ENCODE measurements at places on chromosomes 12 and 14.

GRCh38 chr12:13198241-13198640 lies 1.7 kb downstream of the EMP1 start:
- no peak for DNase-seq

- DNase-seq: no peak
These were observed 99.9 kb downstream of the ST8SIA1 start for GRCh38 chr12:22234561-22234960.

- no peak for DNase-seq
These were observed 297.5 kb upstream of the SLC16A7 start for GRCh38 chr12:59298296-59298695.

DNA sequence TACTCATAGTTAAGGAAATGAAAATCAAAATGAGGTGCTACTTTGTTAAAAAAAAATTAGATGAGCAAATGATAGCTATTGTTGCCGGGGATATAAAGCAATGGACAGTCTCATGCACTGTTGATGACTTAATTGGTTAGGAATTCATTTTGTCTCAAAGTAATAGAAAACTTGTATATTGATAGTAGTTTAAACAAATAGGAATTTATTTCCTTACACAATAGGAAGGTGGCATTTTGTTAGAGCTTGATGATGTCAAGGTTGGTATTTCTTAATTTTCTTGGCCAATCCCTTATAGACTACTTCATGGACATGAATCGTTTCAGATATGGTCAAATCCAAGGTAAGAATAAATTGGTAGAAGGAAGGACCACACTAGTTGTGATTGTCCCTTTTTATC lies 7.8 kb downstream of the PRPF39 start:
- DNase-seq: no peak

DNA sequence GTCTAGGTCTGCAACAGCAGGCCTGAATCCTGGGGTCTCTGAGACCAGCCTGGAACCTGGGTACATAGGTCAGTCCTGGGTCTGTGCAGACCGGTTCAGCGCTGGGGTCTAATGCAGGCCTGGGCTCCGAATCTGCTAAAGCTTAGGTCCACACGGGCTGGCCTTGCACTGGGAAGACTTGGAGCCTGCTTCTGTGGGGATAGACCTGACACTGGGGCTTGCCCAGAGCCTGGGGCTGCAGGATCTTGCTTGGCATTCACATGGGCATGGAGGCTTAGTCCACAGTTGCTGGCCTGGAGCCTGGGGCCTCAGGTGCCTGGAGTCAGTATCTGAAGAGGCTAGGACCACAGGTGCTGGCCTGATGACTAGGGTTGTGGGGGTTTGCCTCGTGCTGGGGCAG lies 369.8 kb upstream of the SEL1L start:
- no peak for DNase-seq

- no peak for DNase-seq
These were observed 36.2 kb downstream of the GNPTAB start for GRCh38 chr12:101794574-101794973.

GRCh38 chr12:14540801-14541462 lies 26.8 kb downstream of the PLBD1 start:
- DNase-seq: no peak

GRCh38 chr12:122830517-122831214 lies 4.6 kb upstream of the HIP1R start:
- DNase-seq: peak; percentile 41

GRCh38 chr12:53738406-53739213 lies 11.4 kb upstream of the CALCOCO1 start:
- no peak for DNase-seq

- DNase-seq: no peak
These were observed 99.8 kb downstream of the GPR65 start for GRCh38 chr14:88104710-88105109.

DNA sequence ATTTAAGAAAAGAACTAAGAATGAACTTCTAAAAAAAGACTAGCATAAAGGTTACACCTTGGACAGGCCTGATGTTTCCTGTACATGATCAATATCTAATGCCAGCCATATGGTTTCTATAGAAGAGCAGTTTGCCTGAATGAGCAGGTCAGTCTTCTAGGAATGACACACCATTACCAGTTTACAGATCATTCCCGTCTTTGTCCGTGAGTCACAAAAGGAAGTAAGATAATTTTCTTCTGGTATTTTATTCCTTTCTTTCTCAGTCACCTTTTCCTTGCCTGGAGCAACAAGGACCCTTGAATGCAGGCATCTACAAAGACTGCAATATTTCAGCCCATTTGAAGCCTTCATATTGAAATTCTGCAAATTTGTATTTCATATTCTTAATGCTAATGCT lies 44.6 kb upstream of the CNTN1 start:
- DNase-seq: no peak

GRCh38 chr12:47797441-47797840 lies 22.3 kb downstream of the HDAC7 start:
- peak; percentile 47 for DNase-seq

DNA sequence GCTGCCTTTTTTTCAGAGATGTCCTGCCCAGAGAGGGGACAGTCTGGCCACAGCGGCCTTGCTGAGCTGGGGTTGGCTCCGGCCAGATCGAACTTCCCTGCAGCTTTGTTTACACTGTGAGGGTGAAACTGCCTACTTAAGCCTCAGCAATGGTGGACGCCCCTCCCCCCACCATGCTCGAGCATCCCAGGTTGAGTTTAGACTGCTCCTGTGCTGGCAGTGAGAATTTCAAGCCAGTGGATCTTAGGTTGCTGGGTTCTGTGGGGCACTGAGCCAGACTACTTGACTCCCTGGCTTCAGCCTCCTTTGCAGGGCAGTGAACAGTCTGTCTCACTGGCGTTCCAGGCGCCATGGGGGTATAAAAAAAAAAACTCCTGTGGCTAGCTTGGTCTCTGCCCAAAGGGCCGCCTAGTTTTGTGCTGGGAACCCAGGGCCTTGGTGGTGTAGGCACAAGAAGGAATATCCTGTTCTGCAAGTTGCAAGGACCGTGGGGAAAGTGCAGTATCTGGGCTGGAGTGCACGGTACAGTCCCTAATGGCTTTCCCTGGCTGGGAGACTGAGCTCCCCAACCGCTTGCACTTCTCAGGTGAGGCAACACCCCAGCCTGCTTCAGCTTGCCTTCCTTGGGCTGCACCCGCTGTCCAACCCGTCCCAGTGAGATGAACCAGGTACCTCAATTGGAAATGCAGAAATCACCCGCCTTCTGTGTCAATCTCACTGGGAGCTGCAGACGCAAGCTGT lies 79.1 kb downstream of the LRIG3 start:
- DNase-seq: no peak

- no peak for DNase-seq
These were observed 2.1 kb downstream of the WASHC4 start for GRCh38 chr12:105109465-105110212.

- no peak for DNase-seq
These were observed 9.8 kb downstream of the PSMA6 start for GRCh38 chr14:35301735-35302528.

DNA sequence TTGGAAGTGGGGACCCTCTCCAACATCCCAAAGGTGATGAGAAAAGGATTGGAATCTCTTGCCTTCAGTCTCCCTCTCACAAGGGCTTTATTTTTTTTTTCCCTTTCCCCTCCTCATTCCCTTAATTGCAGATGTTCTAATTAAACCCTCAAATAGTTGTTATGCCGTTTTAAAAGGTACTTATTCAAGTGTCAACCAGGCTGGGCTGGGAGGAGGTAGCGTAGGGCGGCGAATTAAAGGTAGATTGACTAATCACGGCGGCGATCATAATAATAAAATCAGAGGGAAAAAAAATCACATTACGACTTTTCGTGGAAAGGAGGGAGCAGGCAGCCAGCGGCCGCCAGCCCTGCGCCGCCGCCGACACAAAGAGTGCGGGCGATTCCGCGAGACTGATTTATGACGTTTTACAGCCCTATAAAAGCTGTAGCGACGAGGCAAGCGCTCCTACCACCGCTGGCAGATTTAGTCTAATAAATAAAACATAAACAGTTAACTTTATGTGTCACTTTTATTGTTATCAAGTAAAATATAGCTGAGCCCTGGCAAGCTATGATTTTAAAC lies 1.7 kb upstream of the HOXC4 start:
- peak; percentile 55 for DNase-seq

- DNase-seq: no peak
These were observed 906.4 kb upstream of the TMEM132C start for GRCh38 chr12:127360580-127360979.

DNA sequence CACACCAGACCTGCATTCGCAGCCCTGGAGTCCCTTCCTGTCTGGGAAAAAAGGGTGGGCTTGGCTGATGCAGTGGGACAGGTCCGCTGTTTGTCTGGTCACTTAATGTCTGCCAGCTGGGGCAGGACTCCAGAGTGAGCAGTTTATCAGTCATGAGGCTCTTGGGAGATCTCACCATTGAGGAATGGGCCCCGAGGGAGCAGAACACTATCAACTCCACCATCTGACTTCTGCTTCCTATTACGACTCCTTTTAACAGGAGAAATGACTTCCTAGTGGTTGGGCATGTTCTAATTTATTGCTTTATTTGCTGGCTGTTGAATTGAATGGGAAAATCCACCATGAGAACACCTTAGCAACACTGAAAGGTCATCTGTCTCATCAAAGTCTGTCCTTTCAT lies 182.5 kb upstream of the RASSF8 start:
- no peak for DNase-seq

DNA sequence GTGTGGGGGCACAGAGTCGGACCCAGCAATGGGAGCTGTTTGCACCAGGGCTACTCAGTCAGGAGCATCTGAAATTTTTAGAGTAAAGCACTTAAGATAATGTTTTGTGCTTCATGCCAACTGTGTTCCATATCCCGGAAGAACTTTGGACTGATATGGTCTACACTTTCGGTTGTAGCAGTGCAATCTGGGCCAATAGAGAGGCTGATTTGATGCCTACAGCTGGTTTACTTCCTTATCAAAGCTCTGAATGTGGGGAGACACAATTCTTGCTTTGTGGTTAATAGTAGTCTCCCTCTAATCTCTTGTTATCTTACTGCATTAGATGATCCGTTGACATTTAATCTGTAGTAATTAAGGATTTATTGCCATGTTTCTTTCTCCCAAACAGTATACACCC lies 7.8 kb upstream of the VDR start:
- DNase-seq: no peak

- no peak for DNase-seq
These were observed 212.9 kb upstream of the FAR2 start for GRCh38 chr12:28936221-28936620.

DNA sequence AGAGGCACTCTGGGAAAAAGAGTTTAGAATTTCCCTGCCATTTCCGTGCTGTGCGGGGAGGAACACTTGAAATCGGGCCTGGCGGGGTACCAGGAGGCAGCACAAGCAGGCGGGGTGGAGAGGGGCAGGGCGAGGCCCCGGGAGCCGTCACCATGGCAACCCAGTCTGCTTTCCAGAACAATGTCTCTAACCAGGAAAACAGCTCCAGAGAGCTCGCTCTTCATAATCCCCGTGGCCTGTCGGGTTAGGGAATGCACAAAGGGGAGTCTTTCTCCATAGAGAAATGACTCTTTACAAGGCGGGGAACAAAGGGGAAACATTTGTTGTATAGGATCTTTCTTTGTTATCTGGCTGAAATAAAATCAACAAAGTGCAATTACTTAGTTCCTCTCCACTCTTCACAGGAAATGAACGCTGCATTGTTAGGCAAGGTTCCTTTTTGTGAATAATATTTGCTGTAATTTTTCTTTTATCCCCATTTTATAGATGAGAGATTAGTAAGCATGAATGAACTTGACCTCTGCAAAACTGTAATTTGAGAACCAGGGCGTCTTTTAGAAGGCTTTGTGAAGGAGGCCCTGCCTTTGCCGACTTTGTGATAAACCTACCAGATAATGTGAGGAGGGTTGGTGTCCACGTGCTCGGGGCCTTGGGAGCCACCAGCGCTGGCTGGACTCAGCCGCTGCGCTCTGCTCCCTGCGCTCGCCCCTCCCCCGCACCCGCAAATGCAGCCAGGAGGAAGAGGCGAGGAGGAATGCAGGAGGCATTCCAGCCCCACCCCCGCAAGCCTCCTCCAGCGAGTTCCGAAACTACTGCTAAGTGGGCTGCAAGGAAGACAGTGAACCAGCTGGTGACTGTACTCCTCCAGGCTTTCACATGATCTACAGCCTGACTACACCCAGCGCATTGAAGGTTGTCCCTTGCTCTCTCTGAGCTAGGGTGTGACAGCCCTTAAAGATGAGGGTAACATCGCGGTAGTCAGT lies 105.2 kb upstream of the ATF7IP start:
- DNase-seq: peak; percentile 93

DNA sequence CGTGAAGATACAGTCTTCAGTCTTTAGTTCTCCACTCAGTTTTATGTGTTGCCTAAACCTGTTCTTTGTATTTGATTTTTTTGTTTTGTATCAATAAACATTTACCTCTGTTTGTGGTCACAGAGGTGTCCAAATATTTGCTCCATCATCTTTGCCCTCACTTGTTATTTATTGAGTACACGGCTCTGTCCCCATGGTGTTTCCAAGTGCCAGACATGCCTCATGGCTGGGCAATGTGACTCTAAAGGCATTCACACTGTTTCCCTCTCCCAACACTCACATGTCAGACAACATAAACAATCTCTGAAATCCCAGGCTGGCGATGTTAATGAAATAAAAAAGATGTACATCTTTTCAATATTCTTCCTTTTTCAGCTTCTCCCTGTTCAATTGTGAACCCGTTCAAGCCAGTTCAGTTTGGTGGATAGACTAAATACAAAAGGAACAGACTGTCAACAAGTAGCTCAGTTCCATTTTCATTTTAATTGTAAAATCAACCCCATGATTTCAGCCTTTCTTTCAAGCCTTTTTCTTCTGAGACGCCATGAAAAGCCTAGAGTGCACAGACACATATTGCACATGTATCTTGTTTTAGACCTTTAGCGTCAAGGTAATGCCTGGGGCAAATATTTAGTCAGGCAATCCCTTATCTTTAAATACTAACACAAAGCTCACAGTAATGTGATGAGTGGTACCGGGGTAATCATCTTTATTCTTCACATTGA lies 680.7 kb downstream of the GALC start:
- DNase-seq: no peak

DNA sequence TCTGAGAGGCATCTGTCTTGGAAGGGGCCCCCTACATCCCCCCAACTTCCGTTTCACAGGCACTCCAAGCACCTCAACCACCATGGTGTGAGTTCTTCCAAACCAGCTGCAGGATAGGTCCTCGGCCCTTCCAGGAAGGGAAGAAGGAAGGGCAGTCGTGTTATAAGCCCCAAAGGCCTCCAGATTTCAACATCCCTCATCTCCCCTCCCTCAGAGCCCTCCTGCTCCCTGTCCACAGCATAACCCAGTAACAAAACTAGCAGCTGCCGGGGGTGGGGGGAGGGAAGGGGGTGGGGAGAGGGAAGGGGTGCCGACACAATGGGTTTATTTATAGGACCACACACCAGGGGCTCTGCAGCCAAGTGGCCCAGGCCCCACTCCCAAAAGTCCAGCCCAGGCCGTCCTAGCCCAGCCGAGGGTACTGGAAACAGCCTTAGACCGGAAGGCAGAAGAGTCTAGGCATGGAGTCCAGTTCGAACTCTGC lies 18.3 kb downstream of the NCKAP5L start:
- DNase-seq: no peak

DNA sequence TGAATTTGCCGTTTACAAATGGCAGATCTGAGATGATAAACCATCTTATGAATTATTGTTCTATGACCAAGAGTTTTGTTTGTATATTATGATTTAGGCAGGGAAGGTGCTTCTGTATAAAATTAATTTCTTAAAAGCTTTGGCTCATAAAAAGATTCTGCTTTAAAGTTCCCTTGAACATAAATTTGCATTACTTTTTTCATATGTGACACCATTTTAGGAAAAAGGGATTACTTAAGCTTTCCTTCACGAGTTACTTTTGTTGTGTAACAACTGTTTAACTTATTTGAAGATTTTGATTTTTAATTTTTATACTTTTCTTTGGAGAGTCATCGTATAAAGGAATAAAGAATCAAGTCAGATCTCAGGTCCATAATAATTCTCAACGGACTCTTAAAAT lies 3.3 kb downstream of the ETNK1 start:
- DNase-seq: no peak

GRCh38 chr12:123233505-123234308 lies 471 bp downstream of the MTRFR start:
- DNase-seq: peak; percentile 45
